ENCODE measurements at places on chromosomes 5 and 9.

GRCh38 chr9:17031546-17031945, 103.3 kb upstream of the CNTLN start:
- DNase-seq = no peak

DNA sequence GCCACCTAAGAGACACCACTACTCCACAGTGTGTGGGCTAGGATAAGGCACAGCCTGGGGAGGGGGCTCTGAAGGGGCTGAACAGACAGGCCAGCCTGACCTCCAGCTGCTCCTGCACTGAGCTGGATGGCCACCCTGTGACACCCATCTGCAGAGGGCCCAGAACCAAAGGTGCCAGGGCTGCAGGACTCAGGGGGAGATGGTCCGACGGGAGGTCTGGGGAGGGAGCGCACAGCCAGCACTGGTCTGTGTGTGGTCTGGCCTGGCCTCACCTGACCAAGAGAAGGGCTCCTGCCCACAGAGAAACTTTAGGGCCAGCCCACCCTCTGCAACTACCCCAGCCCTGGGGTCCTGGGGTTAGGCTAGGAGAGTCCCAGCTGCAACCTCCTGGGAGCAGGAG, 789 bp downstream of the LTC4S start:
- DNase-seq = no peak

GRCh38 chr5:175772747-175773533, 98.4 kb upstream of the CPLX2 start:
- DNase-seq = no peak

GRCh38 chr9:109063760-109064159, 50.5 kb upstream of the CTNNAL1 start:
- no peak for DNase-seq

DNA sequence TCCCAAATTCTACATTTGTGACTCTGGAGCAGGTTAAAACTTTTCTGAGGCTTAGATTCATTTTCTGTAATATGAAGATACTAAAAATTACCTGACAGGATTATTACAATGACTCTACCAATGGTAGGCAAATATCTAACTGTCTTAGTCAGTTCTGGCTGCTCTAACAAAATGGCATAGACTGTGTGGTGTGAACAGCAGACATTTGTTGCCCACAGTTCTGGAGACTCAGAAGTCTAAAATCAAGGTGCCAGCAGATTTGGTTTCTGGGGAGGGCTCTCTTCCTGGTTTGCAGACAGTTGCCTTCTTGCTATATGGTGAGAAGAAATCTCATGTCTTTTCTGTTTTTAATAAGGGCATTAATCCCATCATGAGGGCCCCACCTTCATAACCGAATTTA, 245.1 kb downstream of the MAST4 start:
- DNase-seq = no peak

DNA sequence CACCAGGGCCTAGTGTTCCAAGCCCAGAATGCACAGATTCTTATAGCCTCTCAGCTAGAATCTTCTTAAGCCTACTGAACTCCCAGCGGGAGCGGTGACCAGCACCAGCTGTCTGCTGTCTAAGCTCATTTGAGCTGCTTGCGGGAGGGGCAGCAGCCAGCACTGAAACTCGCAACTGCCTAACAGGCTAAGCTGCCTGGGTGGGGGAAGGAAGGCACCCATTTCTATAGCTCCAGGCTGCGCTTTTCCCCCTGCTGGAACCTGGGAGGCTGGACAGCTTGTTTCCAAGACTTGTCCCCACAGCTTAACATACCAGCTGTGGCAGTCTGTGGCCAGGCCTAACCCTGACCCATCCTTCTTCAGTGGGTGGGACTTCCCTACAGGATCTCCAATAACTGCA, 512.9 kb downstream of the EFNA5 start:
- DNase-seq = no peak

DNA sequence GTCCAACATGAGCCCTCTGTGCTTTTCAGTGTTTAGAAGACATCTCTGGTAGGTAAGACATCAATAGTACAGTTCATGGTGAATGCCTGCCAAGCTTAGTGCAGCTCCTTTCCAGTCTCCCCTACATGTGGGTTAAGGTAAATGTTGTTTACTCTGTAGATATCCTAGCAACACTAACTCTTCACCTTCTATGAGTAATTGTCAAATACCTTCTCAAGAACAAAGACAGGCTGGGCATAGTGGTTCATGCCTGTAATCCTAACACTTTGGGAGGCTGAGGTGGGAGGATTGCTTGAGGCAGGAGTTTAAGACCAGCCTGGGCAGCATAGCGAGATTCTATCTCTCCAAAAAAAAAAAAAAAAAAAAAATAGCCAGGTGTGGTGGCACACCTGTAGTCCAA, 18.7 kb upstream of the RASGRF2 start:
- no peak for DNase-seq

GRCh38 chr5:60092671-60093422, 199.3 kb upstream of the PDE4D start:
- DNase-seq = no peak

- DNase-seq = no peak
Observed at GRCh38 chr5:143055596-143056338, 285.6 kb downstream of the ARHGAP26 start.

DNA sequence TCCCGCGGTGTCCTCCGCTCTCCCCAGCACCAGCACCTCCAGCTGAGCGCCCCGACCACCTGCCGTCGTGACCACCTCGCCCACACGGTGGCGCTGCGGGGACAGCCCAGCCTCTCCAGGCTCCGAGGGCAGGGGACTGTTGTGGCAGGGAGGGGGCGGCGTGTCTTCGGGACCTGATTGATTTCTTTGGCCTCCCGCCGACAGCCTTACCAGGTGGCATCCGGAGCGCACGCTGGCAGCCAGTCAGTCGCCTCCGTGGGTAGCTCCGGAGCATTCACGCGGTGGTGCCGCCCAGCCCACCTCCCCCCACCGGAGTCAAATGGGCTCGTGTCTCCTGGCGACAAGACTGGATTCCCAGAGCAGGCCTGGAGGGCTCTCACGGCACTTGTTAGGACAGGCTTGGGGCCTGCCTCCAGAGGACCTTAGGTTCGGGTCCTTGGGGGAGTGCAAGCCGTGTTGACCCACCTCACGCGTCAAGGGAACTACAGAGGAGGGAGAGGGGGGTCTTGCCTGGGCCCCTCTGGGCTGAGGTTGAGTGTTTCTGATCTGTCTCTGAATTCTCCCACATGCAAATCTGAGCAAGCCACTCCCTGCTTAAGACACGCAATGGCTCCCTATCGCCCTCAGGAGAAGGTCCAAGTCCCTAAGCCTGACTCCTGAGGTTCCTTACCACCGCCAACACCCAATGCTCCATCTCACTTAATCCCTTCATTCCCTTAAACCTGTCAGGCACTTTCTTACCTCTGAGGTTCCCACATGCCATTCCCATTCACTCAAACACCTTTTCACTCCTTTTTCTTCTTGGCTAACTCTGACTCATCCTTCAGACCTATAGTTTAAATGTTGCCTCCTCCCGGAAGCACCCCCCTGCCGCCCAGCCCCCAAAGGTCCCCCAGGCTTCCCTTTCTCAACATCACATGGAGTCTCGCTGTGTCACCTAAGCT, 51.2 kb upstream of the GGTA1 start:
- peak; percentile 57 for DNase-seq

DNA sequence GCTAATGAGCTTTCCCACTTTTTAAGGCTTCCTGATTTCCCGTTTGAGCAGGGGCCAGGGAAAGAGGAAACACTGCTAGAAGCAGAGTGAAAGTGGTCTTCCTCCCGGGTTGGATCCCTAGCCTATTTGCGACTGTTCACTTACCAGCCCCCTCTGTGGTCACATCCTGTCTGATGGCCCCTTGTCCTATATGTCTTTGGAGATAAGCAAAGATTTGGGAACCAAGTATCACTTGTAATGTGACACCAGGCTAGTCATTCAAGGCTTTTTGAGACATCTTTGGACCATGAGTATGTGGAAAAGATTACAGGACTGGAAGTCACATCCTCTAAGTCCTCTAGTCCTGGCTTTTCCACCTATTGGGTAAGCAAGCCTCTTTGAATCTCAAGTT, 6.1 kb downstream of the DNAJB5 start:
- DNase-seq = no peak
